Ascending aorta (tissue), 2 donors: ENCODE measurements at places on chromosomes 2 and 18. TPM values are rescaled to one million over a fixed set of nuclear protein-coding genes. Genes with fewer than 3 reads are reported as not detected.

Gene KIAA2012
- 0.11 TPM for total RNA-seq

Gene CRACDL
- total RNA-seq: 51.9 TPM

Gene MYOM1
- 7.8 TPM for total RNA-seq

Gene HOXD12
- not detected for total RNA-seq

Gene HOXD13
- total RNA-seq: not detected

Gene MYO5B
- total RNA-seq: 0.21 TPM

Gene INPP1
- total RNA-seq: 13.3 TPM

Gene TUBA3E
- not detected for total RNA-seq

GRCh38 chr18:10195529-10195928 lies 258.9 kb upstream of the APCDD1 start:
- H3K4me1 ChIP-seq: no peaks in the 10 kb centered on the region
- H3K27ac ChIP-seq: no peak overlapping the region
- H3K27me3 ChIP-seq: no peaks in the 10 kb centered on the region
- DNase-seq: no peak
- no peaks in the 10 kb centered on the region for H3K36me3 ChIP-seq

DNA sequence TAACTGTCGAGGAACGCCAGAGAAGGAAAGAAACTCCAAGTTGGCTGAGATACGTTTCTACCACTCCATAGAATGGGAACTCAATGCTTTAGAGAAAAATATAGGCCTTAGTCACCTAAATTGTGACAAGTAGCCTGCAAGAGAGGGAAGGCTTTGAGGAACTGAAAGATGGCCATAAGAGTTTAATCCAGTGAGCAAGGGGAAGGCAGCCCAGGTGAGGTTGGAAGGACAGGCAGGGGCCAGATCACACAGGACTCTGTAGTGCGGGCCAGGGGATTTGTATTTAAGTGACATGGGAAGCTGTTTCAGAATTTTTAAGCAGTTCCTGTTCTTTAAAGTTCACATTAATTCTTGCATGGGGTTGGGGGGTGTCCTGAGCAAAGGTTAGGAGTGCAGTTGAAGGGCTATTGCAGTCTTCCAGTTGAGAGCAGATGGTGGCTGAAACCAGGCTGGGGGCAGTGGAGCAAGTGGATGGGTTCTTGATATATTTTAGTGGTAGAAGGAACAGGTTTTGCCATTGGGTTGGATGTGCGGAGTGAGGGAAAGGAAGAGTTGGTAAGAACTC lies 138.9 kb upstream of the PELI1 start:
- H3K4me3 ChIP-seq: no peak overlapping the region
- H3K27ac ChIP-seq: no peak overlapping the region
- no peaks in the 10 kb centered on the region for H3K27me3 ChIP-seq
- H3K4me1 ChIP-seq: peaks cover 6% of the 10 kb centered on the region
- H3K36me3 ChIP-seq: no peaks in the 10 kb centered on the region

DNA sequence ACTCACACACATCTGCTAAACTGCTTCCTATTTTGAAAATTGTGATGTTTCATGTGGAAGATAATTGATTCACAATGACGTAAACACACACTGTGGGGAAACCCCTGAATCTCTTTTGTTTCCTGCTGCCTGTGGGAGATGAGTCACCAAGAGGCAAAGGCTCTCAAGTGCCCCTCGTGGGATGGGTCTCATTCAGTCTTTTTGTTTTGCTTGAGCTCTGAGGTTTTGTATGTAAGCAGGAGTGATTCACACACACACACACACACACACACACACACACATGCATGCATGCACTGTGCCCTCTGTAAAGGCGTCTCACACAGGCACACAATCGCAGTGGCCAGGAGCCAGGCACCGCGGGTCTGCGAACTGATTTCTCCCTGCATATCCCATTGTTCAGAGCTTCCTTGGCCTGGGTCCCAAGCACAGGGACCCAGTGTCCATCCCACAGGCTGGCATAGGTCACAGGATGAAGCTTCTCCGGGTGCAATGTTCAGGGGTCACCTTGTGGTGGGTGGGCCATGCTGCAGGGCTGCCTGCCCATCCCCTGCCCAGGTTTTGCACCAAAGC lies 12.1 kb upstream of the ARHGEF4 start:
- H3K27ac ChIP-seq: no peak overlapping the region
- H3K27me3 ChIP-seq: no peaks in the 10 kb centered on the region
- H3K4me1 ChIP-seq: peaks cover 11% of the 10 kb centered on the region
- H3K36me3 ChIP-seq: no peaks in the 10 kb centered on the region
- H3K4me3 ChIP-seq: no peak overlapping the region
- no peak for DNase-seq

- H3K27me3 ChIP-seq: no peaks in the 10 kb centered on the region
- H3K4me1 ChIP-seq: no peaks in the 10 kb centered on the region
- H3K27ac ChIP-seq: peak overlapping the region; percentile 42
- H3K4me3 ChIP-seq: no peak overlapping the region
- H3K36me3 ChIP-seq: peaks cover 96% of the 10 kb centered on the region
Measured at GRCh38 chr2:219483451-219484342, 15.0 kb upstream of the GMPPA start.

DNA sequence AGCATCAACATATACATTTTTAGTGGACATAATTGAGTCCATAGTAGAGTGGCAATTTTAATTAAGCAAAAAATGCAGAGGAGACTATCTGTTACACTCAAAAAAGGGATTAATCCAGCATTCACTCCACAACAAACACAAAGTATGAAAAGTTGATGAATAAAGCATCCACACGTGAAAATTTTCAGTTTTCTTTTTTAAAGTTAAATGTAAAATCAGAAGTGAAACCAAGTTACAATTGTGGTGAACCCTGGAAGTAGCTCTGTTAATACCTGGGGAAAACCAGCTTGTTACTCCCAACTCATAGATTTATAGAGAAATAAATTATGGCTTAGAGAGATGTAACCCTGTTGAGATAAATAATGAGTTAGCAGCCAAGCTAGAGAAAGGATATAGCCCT lies 807.8 kb downstream of the TRIB2 start:
- no peaks in the 10 kb centered on the region for H3K4me1 ChIP-seq
- no peak for DNase-seq
- no peaks in the 10 kb centered on the region for H3K27me3 ChIP-seq
- no peaks in the 10 kb centered on the region for H3K36me3 ChIP-seq

DNA sequence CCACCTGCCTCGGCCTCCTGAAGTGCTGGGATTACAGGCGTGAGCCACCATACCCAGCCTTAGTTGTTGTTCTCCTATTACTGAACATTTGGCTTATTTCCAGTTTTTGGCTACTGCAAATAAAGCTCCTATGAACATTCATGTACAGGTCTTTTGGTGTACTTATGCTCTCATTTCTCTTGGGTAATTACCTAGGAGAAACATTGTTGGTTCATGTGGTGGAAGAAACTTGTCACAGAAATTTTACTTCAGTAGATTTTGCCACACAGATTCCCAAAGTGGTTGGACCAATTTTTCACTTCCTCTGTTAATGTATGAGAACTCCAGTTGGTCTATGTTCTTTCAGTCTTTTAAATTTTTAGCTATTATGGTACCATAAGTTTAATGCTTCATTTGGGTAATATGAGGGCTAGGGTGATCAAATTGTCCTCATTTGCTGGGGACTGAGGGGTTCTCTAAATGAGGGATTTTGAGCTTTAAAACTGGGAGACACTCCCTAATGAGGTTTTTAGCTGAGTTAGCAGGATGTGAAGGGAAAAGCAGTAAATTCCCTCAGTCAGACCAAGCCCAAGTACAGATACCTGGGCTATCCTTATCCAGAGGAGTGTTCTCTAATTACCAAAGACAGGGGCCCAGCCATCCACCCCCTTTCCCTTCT lies 33.9 kb downstream of the MTA3 start:
- no peak overlapping the region for H3K4me3 ChIP-seq
- H3K27ac ChIP-seq: no peak overlapping the region
- H3K4me1 ChIP-seq: no peaks in the 10 kb centered on the region
- H3K36me3 ChIP-seq: no peaks in the 10 kb centered on the region
- no peaks in the 10 kb centered on the region for H3K27me3 ChIP-seq

DNA sequence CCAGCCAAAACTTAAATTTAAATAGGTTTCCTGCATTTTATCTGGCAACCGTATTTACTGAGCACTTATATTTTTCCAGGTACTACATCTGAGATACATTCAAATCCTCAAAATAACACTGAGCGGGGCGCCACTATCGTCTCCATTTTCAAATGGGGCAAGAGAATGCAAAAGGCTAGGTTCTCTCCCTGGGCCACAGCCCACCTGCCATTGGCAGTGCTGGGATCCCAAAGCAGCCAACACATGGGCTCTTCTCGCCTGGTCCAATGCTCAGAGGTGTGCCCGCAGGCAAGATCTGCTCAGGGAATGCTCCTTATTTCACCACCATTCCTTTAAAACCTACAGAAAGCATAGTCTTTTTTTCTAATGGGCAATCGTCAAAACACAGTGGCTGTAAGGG lies 11.3 kb upstream of the ID2 start:
- no peaks in the 10 kb centered on the region for H3K27me3 ChIP-seq
- H3K36me3 ChIP-seq: no peaks in the 10 kb centered on the region
- H3K4me1 ChIP-seq: no peaks in the 10 kb centered on the region
- no peak for DNase-seq
- no peak overlapping the region for H3K4me3 ChIP-seq

GRCh38 chr2:70188460-70188859 lies 2.4 kb downstream of the C2orf42 start:
- no peak overlapping the region for H3K27ac ChIP-seq
- no peak overlapping the region for H3K4me3 ChIP-seq
- no peaks in the 10 kb centered on the region for H3K27me3 ChIP-seq
- no peak for DNase-seq

DNA sequence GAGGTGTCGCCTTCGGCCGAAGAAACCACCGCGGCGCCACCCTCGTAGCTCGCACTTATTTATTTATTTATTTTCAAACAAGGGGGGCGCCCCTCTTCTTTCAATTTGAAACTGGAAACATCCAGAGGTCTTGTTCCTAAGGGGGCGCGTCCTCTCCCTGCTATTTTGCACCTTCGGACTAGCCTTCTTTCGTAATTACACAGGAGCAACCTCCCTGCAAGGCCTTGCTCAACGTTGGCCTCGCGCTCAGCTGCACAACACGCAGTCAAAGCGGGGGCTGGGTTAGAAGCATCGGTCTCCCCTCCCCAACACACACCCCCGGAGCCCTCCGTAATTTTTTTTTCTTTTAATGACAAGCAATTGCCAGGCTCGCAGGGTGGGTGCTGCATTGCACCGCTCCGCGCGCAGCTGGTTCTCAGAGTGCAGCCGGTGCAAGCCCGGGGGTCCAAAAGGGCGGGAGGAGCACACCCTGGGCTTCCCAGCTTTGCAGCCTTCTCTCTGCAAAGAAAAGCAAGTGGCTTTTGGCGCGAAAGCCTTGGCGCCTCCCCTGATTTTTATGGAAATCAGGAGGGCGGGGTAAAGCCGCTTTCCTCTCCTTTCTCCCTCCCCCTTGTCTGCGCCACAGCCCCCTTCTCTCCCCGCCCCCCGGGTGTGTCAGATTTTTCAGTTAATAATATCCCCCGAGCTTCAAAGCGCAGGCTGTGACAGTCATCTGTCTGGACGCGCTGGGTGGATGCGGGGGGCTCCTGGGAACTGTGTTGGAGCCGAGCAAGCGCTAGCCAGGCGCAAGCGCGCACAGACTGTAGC lies at the start of gene MYCN:
MYCN (plus strand) TSS at position 697 of the 807 bp plus-strand sequence. CDS start 1,515 bp downstream, outside the sequence.
- peaks cover 22% of the 10 kb centered on the region for H3K4me1 ChIP-seq
- H3K36me3 ChIP-seq: no peaks in the 10 kb centered on the region
- H3K27me3 ChIP-seq: peaks cover 16% of the 10 kb centered on the region
- H3K4me3 ChIP-seq: peak within 1 kb of the TSS; percentile 53
- DNase-seq: no peak

DNA sequence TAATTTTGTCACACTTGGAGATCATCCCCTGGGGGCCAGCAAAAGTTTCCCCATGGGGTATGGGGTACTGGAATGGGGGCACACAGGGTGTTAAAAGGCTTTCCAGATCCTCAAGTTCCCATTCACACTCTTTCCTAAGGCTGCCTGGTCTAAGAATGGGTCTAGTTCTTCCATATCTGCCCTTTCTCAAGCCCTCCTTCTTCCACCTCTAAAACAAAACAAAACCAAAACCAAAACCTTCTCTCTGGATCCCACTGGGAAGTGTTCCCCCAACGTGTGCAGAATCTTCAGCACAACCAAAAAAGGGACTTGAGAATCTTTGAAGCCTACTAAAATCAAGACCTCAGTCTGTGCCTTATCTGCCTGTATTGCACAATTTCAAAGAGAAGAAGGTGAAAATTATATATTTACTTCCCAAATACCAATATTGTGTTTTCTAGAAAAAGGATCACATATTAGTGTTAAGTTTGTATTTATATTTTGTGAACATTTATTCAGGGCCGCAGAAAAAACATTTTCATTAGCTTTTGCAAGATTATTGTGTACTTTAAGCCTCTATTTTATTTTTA lies 207.2 kb upstream of the TCF4 start:
- peak overlapping the region; percentile 27 for H3K27ac ChIP-seq
- H3K36me3 ChIP-seq: no peaks in the 10 kb centered on the region
- peak overlapping the region; percentile 22 for H3K4me3 ChIP-seq
- H3K4me1 ChIP-seq: no peaks in the 10 kb centered on the region

- no peak overlapping the region for H3K27ac ChIP-seq
- no peaks in the 10 kb centered on the region for H3K36me3 ChIP-seq
- no peak overlapping the region for H3K4me3 ChIP-seq
- no peaks in the 10 kb centered on the region for H3K27me3 ChIP-seq
- DNase-seq: peak; percentile 5
- H3K4me1 ChIP-seq: no peaks in the 10 kb centered on the region
Measured at GRCh38 chr2:122007126-122007525, 251.7 kb downstream of the TSN start.

DNA sequence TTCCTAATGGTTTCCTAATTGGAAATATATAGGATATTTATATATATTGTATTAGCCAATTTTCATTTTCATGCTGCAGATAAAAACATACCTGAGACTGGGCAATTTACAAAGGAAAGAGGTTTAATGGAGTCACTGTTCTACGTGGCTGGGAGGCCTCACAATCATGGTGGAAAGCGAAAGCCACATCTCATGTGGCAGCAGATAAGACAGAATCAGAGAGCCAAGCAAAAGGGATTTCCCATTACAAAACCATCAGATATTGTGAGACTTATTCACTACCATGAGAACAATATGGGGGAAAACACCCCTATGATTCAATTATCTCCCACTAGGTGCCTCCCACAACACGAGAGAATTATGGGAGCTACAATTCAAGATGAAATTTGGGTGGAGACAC lies 242.5 kb upstream of the NETO1 start:
- H3K27ac ChIP-seq: no peak overlapping the region
- H3K27me3 ChIP-seq: no peaks in the 10 kb centered on the region
- H3K4me3 ChIP-seq: no peak overlapping the region
- no peak for DNase-seq
- H3K36me3 ChIP-seq: no peaks in the 10 kb centered on the region

GRCh38 chr2:64914735-64915509 lies 74.3 kb upstream of the SLC1A4 start:
- H3K4me1 ChIP-seq: no peaks in the 10 kb centered on the region
- H3K27me3 ChIP-seq: no peaks in the 10 kb centered on the region
- no peaks in the 10 kb centered on the region for H3K36me3 ChIP-seq
- H3K27ac ChIP-seq: no peak overlapping the region
